ENCODE measurements at places on chromosomes 11 and 22.

DNA sequence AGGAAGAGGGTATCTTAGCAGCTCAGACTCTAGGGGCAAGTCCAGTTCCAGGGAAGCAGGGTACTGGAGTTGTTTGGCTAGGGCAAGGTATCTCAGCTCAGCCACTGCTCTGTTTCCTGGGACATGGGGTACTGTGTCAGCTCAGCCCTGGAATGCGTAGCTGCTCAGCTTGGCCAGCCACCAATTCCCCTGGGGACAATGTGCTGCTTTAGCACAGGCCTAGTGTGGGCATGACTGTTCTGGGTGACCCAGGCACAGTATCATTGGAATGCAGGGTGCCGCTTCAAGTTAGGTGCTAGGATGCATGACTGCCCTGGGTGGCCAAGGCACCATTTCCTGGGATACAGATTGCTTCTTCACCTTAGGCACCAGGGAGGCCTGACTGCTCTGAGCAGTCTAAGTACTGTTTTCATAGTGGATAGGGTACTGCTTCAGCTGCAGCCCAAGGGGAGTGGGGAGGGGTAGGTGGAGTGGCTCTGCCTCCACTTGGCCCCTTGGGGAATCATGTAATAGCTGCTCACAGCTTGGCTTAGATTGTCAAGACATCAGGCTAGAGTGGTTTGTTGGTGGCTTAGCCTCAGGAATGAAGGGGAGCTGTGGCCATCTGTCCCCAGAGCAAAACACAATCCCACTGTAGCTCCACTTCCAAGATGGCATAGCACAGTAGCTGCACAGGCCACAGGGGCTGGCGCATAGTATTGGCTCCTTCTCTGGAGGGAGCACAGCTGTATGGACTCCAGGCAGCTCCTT is 36.0 kb downstream of the MADD start:
- no peak for DNase-seq

GRCh38 chr11:113947994-113948393 is 26.9 kb upstream of the HTR3A start:
- no peak for DNase-seq

DNA sequence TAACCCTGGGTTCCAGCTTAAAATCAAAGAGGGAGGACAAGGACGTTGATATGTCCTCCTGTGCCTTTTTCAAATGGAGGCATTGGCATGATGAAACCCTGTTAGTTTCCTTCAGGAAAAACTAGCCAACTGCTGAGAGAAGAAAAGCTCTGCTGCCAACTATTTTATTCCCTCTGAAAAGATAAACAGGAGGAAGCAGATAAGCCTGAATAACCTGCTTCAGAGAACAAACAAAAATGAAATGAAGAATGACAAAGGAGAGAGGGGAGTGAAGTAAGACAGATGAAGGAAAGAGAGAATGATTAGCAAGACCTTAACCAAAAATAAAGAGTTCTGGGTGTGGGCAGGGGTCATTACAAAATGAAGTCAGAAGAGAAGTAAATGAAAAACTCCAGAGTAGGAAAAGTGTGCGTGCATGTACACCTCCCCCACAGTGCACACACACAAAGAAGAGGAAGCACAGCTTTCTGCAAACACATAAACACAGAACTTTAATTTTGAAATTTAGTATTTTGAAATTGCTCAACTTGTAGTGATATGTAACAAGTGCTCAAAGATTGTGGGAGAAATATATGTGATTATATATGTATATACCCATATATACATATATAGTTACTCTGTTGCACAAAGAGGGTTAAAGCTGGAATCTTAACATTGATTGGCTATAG is 332.2 kb downstream of the LUZP2 start:
- no peak for DNase-seq

GRCh38 chr11:4695442-4695841 is 2.2 kb downstream of the OR51E2 start:
- no peak for DNase-seq

GRCh38 chr22:49628391-49629260 is 199.0 kb downstream of the BRD1 start:
- no peak for DNase-seq
